ENCODE measurements at places on chromosomes 2 and 18. TPM values are rescaled to one million over a fixed set of nuclear protein-coding genes. Genes with fewer than 3 reads are reported as not detected.

- DNase-seq: no peak
Observed at GRCh38 chr18:57853133-57853532, 50.0 kb upstream of the ATP8B1 start.

GRCh38 chr2:56709181-56709580, 525.4 kb downstream of the CCDC85A start:
- no peak for DNase-seq

DNA sequence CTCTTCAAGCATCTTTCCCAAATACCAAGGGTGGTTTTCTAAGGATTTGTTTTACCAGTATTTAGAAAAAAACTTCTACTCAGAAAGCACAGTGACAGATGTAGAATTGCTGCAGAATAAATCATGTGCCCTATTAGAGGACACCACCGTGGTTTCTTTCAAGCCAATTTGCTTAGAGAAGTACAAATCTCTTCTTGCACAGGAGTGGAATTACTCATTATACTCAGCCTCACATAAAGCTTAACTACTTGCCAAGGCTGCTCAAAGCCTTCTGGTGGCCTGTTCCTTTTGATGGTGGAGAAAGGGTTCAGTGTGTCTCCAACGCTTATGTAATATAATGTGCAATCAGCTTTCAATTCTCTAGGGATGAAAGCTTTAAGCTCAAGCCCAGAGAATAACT, 66.5 kb upstream of the CTNNA2 start:
- DNase-seq: no peak

GRCh38 chr2:65096948-65097347, 33.0 kb downstream of the RAB1A start:
- DNase-seq: no peak

GRCh38 chr2:17757321-17757720, 3.4 kb downstream of the GEN1 start:
- DNase-seq: no peak

DNA sequence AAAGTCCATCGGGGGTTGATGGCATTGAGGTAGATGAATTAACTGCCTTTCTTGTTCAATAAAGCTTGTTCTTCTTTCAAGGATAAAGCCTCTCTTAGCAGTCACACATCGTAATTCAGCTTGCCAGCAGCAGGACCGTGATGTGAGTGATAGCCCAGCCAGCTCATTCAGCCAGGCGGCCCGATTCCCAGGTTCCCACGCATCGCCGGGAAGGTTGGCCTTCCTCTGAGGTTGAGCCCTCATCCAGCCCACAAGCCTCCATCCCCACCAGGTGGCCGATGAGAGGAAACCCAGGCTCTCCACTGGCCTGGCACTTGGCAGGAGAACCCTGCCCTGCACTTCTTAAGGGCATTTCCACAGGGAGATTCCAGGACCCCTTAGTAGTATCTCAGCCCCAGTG, 4.7 kb downstream of the AGAP1 start:
- DNase-seq: no peak

DNA sequence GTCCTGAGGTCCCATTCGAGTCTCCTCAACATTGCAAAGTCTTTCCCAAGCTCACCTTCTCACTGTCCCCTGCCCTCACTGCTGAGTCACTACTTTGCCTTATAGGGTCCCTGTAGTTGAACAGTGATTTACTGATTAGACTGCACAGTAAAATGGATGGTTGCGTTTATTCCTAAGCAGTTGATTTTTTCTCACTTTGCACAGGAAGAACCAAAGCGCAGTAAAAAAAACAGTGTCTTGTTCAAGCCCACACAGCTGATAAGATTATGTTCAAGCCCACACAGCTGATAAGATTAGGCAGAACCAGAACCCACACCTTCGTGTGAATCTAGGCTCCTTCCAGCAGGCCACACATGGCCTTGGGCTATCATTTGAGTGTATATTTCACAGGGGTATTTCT, 215.3 kb upstream of the COPS8 start:
- DNase-seq: no peak

- no peak for DNase-seq
Observed at GRCh38 chr2:218188528-218188927, 21.8 kb upstream of the CXCR1 start.

DNA sequence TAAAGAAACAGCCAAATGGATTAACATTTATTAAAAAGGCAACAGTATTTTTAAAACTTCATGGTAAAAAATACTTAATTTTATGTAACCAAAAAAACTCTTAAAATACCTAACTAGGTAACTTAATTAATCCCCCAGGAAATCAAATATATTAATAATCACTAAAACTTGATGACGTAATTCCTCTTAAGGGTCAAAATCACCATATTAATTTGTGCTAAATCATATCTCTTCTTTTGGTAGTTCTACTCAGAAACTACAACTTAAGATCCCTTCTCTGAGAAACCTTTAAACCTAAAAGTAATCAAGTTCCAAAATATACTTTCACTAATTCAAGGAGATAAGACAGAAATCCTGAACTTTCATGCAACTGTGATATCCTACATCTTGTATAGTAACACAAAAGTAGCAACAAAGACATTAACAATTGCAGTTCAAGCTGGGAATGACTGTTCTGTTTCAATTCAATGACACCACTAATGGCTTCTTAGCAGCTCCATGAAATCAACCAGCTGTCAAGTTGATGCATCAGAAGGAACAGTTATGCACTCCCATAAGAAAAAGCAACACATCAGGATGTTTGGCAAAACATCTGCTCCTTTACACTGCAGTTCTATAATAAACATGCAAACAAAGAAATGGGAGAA, 4.0 kb downstream of the BAZ2B start:
- no peak for DNase-seq

DNA sequence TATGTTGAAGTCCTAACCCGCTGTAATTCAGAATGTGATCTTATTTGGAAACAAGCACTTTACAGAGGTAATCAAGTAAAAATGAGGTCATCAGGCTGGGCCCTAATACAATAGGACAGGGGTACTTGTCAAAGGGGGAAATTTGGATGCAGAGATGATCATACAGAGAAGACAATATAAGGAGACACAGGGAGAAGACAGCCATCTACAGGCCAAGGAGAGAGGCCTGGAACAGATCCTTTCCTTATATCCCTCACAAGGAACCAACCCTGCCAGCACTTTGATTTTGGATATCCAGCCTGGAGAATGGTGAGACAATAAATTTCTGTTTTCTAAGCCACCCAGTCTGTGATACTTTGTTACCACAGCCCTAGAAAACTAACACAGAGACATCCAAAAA, 104.3 kb downstream of the METTL4 start:
- no peak for DNase-seq

GRCh38 chr2:18376936-18377335, 183.5 kb downstream of the RDH14 start:
- no peak for DNase-seq

DNA sequence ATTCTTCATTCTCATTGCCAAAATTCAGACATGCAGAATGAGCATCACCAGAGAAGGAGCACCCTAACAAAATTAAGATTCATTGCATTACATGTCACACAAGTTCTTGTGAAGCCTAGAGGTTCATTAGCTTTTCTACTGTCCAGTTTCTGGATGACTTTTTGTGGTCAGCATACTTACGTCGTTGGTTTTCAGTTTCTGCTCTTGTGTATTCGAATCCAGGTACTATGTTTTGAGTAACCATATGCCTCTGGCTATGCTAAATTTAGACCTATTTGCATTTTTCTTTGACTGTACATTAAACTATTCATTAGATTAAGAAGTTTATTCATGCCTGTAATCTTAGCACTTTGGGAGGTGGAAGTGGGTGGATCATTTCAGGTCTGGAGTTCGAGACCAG, 251.3 kb downstream of the PARD3B start:
- DNase-seq: no peak

DNA sequence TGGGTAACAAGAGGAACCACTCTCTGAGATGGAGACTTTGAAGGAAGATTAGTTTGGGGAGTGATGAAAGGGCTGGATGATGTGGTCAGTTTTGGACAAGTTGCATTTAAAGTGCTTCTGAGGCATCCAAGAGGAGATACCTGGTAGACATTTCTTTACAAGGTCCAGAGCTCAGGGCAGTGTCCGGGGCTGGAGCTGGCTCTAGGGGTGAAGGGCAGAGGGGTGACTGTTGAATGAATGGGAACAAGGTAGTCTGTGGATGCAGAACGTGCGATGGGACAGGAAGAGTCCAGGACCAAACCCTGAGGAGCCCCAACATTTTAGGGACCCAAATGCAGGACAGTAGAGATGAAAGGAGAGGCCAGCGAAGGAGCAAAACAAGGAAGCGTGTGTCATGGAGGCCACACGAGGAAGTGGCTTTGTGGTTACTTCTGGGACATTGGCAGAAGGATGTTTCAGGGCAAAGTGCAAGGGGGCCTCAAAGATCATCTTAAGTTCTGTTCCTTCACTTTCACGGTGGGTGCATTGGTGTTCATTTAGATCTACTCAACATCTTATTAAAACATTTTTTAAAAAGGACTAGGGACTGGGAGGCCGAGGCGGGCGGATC, 13.6 kb upstream of the GPR35 start:
- no peak for DNase-seq

- no peak for DNase-seq
Observed at GRCh38 chr2:61117534-61117933, 44.5 kb upstream of the C2orf74 start.

DNA sequence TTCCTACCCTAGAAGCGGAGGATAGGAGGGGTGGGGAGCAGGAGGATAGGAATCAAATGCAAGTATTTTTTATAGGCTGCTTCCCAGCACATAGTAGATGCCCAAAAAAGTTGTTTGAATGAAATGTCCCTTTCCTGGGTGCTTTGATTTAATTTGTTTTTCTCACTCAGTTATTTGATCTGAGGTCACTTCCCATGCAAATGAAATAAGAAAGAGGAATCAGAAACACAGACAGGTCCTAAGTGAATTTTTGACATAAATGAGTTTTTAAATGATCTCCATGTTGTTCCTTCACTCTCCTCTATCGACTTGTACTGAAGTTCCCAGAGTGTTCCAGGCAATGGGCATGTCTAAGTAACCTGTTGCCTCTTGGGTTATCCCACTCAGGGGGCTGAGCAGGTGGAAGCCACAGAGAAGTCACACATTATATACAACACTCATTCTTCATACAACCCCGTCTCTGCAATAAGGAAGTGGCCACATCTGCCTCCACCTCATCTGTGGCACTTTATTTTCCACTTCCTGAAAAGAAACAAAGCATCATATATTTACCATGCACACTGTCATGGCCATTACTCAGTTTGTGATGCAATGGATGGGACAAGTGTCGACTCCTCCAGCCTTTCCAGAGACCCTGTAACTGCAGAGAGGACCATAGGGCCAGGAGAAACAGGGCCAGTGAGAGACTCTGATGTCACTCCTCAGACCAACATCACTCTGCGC, 81.9 kb upstream of the ZNF397 start:
- DNase-seq: no peak

DNA sequence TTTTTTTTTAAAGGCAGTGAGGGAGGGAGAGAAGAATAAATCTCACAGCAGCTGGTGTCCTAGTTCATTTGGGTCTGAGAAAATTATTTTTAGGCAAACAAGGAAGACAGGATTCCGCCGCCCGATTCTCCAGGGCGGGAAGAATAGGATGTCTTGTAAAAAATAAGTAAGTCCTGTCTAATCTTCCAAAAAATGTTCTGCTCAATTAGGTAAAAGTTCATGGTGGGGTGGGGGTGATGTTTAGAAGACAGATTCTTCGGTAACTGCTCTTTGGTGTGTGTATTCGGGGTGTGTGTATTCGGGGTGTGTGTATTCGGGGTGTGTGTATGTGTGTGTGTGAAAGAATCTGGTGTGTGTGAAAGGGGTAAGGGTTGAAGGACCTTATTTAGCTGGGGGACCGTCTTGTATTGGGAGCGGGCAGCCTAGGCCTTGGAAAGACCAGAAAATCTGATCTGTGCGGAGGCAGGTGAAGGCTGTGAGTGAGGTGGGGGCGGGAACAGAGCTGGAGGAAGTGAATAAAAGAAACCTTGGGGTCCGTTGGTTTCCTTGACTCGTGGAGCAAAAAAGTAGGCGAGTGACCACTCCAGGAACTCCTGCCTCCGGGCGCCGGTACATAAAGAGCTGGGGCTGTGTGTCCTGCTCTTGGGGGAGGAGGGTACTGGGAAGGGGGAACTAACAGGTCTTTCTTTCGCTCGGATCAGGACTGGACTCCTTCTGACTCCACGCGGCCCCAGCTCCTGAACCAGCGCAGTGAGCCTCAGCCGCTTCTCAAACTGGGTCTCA, 4.4 kb upstream of the PAX3 start:
- DNase-seq: no peak

- DNase-seq: no peak
Observed at GRCh38 chr2:127003070-127003800, 103.7 kb downstream of the BIN1 start.

DNA sequence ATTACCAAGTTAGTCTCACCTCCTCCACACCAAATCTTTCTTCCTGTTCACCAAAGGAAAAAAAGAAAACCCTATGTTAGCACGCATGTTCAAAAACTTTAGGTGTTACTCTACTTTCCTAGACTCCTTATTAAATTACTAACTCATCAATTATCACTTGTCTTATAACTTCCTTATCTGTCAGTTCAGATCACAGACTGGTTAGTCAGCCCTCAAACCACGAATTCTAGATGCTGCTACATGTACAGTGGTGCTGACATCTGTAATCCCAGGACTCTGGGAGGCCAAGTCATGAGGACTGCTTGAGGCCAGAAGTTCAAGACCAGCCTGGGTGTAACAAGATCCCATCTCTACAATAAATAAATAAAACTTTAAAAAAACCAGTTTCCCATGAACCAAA, 3.5 kb downstream of the YWHAQ start:
- no peak for DNase-seq

DNA sequence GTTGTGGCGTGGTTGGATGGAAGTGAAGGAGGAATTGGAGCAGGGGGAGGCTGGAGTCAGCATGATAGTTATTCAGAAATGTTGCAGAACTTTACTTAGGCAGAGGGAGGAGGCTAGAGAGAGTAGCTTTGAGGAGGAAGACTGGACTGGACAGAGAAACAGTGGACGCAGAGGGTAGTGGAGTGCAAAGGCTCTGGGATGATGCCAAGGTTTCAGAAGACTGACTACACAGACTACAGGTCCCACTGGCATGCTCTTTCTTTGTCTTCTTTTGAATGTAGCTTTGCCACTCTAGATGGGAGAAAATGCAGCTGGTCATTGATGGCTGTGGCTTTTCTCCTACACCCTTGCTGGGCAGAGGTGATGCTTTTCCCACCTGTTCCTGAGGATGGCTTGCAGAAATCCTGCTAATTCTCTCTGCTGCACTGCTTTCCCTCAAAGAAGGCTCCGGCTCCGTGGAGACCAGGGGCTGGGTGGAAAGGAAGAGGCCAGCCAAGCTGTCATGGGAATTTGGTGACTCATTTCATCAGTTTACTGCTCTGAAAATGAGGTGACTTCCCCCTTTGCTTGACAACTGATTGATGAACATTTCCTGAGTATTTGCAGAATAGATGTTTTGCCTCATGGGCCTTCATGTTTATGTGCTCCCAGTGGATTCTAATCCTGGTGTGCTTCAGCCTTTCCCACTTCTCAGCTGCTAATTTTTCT, 42.4 kb downstream of the MEIS1 start:
- no peak for DNase-seq

GRCh38 chr2:161250864-161251436, 57.3 kb upstream of the PSMD14 start:
- no peak for DNase-seq

GRCh38 chr2:160970052-160970965, 189.9 kb upstream of the TANK start:
- peak; percentile 30 for DNase-seq

ADRA2B gene
- not detected for total RNA-seq

HOXD13 gene
- 4.9 TPM for total RNA-seq

CFC1 gene
- not detected for total RNA-seq

UBXN2A gene
- total RNA-seq: 36.4 TPM

KCNG2 gene
- not detected for total RNA-seq

ZNF385B gene
- total RNA-seq: not detected

GALNT5 gene
- total RNA-seq: 0.26 TPM

DLGAP1 gene
- total RNA-seq: 5.0 TPM

CTNNA2 gene
- total RNA-seq: not detected

CFAP210 gene
- total RNA-seq: 0.64 TPM

ABCG5 gene
- total RNA-seq: not detected

MYO3B gene
- total RNA-seq: not detected
